ENCODE measurements at places on chromosomes 6 and 20. TPM values are rescaled to one million over a fixed set of nuclear protein-coding genes. Genes with fewer than 3 reads are reported as not detected.

DNA sequence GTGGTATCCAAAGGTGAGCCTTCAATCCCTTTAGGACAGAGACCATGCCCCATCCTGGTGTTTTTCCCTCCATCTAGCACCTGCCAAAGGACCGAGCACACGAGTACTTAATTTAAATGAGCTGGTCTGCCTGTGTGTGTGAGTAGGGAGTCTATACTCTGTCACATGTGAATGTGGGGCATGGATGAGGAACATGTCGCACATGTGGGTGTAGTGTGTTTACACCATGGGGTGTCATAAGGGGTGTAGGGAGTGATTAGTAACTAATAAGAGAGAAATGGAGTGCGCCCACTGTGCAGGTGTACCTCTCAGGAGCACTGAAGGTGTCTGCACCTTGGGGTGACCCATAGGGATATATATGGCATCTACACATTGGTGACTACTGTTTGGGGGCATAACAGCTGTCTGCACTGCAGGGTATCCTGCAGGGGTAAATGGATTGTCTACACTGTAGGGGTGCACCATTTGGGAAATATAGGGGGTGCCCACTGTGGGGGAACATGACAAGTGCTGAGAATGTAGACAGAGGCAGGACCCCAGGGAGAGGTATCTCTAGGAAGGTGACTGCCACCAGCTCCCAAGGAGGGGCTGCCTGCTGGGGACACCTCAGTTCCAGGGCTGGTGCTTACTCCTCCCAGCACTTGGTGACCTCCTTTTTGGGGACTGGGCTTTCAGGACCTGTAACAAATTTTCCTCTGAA is 53.5 kb downstream of the EBF4 start:
- no peak for DNase-seq

DNA sequence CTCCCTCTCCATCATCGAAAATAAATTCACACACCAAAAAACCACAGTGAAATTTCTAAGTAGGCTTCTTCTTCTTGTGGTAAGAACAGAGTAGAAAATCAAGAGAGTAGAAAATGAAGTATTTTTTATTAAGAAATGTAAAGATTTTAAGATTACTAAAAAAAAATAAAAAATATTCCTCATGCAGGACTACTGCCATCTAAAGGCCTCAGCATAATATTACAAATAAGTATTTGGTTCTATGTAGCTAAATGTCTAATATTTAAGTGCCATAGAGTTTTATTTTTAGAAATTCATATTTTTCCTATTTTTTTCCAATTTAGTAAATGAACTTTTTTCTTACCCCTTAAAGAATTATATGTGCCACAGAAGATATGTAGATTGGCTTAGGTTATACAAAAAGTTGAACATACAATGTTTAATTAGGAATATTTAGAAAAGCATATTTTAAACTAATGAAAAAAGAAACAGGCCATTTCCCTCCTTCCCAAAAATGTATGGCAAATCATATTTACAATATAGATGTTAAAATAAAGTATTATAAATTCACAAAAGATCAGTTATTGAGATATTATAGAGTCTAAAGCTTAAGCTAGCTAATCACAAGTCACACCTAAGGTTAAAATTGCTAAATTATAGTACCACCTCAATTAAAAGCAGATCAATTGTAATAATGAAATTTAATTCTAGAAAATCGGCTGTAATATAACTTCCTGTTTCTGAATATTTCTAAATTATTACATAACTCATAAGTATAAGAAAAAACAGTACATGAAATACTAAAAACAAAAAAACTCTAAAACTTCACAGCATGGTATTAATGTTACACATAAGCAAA is 3.5 kb upstream of the NT5DC1 start:
- DNase-seq = peak; percentile 33

DNA sequence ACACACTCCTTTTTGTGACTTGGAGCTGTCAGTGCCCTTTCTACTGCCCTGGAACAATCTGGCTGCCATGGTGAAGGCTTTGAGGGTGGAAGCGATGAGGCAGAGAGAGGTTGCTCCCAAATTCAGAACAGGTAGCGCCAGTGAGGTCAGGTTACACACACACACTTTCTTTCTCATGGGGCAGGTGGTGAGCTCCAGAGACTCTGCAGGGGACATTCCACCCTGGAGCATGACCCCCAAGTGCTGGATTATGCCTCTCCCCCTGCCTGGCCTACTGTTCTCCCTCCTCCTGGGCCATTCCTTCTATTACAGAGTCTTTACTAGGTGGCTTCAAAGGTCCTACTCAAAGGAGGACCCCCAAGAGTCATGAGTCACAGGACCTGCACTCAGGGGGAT is 98.0 kb downstream of the EYA2 start:
- DNase-seq = no peak

CLVS2 gene
- total RNA-seq = not detected

SEL1L2 gene
- total RNA-seq = not detected

RFX6 gene
- not detected for total RNA-seq

GRCh38 chr6:37761554-37762271 is 57.8 kb upstream of the ZFAND3 start:
- DNase-seq = peak; percentile 78

SLC35D3 gene
- total RNA-seq = not detected

DNA sequence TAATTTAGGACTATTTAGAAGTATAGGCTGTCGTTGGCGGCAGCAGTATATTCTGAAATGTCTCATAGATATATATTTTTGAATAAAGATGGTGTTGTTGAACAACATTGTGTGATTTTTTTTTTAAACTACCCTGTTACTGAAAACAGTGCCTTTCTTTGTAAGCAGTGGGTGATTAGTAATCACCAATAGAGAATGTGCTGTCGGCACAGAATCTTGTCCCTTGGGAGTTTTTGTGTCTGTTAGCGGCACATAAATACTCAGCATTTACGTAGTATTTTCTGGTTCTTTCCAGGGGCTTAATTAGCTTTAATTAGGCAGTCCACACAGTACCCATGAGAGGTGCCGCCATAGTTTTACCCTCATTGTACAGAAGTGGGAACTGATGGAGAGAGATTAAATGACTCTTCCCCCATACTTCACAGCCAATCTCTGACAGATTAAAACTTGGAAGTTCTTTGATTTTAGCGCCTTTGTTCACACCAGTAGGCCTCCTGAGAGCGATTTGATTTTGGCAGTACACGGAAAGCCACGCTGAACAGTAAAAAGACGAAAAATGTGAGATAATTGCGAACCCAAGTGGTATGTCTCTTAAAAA is 58.8 kb downstream of the RPRD1B start:
- DNase-seq = no peak

DNA sequence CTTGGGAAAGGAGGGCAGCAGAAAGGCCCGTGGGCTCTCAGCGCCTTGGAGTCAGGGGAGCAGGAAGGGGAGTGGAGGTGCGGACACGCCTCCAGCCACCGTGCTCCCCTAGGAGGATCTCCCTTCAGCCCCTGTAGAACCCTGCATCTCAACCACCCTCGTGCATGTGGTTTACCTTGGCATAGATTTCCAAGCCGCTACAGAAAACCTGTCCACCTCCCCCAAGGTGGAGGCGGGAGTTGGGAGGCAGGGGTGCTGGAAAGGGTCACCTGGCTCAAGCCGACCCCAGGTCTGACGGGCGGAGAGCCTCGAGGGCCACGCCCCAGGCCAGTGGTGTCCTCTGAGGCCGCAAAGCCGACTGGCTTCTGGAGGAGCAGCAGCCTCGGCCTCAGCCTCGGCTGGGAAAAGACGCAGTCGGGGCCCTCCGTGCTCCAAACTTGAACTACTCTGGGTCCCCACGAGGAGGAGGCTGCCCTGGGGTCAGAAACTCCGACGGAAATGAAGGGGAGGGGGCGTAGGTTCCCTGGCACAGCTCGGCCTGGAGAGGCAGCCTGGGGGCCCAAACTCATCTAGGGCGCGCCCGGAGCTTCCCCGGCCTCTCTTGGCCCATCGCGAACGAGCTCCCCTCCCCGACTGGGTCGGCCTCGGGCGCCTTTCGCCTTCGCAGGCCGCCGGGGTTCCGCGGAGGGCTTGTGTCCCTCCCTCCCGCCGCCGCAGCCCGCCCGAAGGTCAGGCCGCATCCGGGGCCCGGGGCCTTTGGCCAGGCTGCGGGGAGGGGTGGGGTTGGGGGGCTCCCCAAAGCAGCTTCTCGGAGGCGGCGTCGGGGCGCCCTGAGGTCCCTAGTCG is 6.3 kb upstream of the FOXF2 start:
- DNase-seq = no peak

- DNase-seq = no peak
Observed at GRCh38 chr20:40435146-40435895, 253.7 kb downstream of the MAFB start.

- DNase-seq = peak; percentile 19
Observed at GRCh38 chr6:147586044-147586443, 77.6 kb downstream of the SAMD5 start.

GRCh38 chr6:43779852-43780236 is 9.8 kb downstream of the VEGFA start:
- no peak for DNase-seq

DNA sequence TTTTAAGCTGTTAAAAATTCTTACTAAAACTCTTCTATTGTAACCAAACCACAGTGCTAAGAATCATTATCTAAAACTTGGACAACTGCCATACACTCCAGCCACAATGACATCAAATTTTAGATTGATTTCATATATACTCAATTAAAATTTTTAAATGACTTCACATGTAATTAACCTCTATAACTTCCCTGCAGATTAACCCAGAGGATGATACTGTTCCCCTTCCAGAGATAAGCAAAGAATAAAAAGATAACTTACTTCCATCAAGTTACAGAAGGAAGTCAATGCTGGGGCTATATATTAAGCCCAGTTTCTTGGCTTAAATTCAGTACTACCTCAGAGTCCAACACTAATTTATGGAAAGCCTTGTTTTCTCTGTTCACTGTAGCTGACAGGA is 71.3 kb downstream of the ARHGAP18 start:
- DNase-seq = no peak

- peak; percentile 66 for DNase-seq
Observed at GRCh38 chr6:2103765-2104523, 141.5 kb downstream of the GMDS start.

DNA sequence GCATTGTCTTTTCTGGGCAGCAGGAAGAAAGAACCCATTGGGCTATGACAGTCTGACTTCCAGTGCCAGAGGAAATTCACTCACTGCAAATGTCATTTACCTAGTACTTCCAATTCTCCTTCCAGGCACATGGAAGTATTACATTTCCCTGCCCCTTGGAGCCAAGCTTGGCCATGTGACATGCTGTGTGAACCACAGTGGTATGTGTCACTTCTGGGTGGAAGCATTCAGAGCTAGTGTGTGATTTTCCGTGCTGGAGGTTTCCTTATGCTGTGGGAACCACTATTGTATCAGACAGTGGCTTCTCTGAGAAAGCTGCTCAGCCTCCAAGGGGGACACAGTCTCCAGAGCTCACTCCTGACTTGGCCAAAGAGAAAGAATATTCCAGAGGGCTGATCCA is 387.6 kb downstream of the CDC5L start:
- peak; percentile 62 for DNase-seq

DNA sequence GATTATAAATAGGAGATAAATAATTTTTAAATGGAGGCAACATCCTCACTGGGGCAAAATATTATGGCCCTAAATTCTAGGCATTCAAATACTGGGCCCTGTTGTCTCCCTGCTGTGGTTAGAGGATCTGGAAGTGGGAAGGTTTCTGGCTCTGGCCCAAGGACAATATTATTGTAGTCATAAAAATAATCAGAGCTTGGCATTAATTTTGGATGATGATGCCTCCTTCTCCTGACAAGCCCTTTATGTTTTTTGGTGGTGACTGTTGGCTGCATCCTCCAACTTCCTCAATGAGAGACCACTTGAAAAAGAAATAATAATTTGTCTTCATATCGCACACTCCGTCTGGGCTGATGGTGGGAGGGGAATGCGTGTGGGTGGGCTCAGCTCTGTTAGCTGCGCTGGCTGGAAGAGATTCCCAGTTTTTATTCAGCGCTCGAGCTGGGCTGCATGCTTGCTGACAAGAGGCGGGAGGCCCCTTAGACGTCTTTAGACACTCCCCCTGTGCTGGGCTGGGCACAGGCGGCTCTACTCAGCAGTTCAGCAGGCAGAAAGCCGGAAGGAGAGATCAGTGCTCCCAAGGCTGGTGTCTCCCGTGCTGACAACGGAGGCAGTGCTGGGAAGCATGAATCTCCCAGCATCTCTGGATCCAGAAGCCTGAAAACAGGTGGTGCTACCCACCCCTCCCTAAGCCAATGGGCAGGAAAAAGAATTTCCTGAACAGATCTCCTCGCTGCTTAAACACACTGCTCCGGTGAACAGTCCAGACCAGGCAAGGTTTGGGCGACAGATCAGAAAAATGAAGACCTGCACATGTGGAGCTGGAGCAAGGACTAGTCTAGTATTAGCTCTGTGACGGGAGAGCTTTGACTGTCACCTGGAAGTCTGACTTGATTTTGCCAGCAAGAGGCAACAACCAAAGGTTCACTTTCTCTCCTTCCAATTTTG is 97.7 kb downstream of the SYCP2 start:
- peak; percentile 49 for DNase-seq

GRCh38 chr6:26267083-26267589 is 97.9 kb upstream of the BTN3A2 start:
- DNase-seq = no peak

GRCh38 chr6:39178235-39178634 is 51.0 kb downstream of the KCNK5 start:
- DNase-seq = no peak

DNA sequence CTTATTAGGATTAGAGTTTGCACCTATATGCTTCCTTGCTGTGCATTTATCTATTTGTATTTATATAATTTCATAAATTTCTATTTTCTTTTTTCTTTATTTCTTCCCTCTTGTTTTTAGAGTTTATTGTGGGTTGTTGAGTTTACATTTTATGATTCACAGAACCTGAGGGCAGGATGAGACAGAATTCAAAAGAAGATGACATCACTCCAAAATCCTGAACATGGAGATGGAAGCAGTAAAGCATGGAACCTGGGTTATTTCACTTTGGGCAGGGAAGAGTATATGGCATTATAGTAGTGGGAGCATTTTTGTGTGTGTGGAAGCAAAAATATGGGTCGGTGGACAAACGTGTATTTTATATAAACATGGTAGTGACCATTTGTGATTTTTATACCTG is 157.5 kb downstream of the RFX6 start:
- DNase-seq = no peak

GRCh38 chr6:56793938-56794337 is 151.2 kb upstream of the DST start:
- DNase-seq = no peak

DNA sequence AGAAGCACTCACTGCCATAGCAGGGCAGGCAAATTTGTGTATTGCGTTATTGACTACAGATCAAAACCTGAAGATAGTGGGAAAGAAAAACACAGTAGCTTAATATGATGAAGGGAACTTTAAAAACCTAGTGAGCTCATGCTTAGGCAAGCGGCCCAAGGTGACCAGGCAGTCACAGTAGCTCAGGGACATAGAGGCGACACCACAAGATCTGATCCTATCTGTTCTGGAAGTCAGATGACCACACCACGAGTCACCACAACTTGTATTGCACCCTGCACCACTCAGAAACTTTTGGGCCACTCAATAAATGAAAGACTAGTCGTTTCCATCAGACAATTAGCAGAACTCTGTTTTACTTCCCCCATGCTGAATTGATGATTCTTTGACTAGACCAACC is 4.9 kb downstream of the CLIC5 start:
- no peak for DNase-seq

C2 gene
- 7.0 TPM for total RNA-seq

GRCh38 chr6:111201764-111202163 is 114.5 kb downstream of the SLC16A10 start:
- DNase-seq = peak; percentile 35

DSP gene
- 7.8 TPM for total RNA-seq

C6orf141 gene
- not detected for total RNA-seq

GRCh38 chr20:57835074-57835452 is 125.2 kb upstream of the PMEPA1 start:
- DNase-seq = no peak

BPI gene
- not detected for total RNA-seq
